NCI-H2171 treated with DMSO at 0.1 percent for 48 hours (cell line): ENCODE measurements at places on chromosomes 3 and 15.

DNA sequence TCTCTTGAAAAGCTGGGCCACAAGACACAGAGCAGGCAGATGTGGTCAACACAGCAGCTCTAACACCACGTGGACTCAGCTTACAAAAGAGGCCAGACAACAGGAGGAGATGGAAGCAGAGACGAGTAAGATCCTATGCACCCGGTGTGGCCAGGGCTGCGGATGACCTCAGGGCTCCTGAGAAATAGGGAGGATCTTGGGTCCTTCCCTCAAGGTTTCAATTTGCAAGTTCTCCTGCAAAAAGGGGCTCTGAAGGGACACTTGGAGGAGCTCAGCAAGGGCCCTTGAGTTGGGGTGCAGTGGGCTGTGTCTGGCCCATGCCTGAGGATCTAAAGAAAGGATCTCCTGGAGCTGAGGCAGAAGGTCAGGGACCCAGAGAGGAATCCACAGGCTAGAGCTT lies 249.5 kb upstream of the IGF1R start:
- DNase-seq = no peak

DNA sequence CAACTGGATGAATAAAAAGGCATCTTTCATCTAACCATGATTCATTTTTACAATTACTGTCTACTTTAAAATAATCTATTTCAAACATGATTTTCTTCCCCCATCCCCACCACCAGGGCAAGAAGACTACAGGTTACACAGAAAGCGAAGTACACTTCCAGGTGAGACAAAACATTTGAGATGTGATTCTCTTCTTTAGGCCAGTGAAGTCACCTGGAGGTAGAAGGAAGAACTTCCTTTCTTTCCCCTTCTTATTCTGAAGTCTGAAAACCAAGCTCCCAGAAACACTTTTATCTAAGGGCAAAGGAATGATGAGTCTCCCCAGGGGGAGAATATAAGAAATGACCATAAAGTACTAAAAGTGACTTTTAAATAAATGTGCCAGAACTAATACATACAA lies 36.7 kb downstream of the SHQ1 start:
- no peak for DNase-seq

- peak; percentile 54 for DNase-seq
Measured at GRCh38 chr3:189625572-189625971, 5.6 kb upstream of the TP63 start.

GRCh38 chr3:58251631-58252035 lies 14.0 kb downstream of the ABHD6 start:
- peak; percentile 20 for DNase-seq

DNA sequence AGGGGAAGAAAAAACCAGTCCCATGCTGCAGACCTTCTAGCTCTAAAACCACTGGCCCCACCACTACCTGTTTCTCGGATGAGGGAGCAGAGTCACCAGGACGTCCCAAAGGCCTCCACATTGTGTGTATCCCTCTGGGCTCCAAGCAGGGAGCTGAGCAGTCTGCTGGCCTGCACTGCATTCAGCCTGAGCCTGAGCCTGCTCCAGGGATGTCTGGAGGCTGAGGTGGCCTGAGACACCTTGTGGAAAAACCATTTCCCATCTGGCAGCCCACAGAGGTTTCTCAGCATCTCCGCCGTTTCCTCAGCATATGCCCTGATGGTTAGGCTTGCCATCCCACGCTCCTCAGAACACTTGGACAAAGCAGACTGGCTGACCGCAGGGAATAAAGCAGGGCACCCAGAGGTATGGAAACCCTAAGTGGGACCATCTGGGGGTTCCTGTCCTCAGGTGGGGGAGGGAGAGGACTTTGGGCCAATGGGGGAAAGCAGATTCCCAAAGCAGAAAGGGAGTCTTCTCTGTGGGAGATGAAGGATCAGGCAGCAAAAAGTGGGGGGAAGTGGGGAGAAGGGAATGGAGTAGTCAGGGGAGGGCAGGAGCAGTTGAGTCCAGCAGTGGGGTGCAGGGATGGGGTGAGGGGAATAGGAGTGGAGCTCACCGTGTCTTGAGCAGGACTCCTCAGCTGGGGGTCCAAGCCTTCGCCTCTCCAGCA lies at the start of gene CILP:
Gene CILP (minus strand): TSS at position 704 of the 712 bp plus-strand sequence. CDS start 1,718 bp downstream, outside the sequence.
- no peak for DNase-seq

DNA sequence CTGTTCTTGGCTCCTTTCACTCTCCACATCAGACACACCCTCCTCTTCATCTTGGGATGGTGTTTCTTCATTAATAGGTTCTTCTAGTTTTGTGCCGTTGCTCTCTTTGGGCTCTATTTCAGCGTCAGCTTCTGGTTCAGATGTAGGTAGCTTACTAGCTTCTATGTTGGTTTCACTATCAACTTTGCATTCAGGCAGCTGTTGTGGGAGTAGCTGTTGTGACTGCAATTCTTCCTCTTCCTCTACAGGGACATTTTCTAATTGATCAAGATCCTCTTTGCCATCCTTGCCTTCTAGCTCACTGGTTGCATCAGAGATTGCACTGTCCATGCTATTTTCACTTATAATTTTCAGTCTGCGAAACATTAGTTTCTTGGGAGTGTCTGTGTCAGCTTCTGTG lies 80.1 kb downstream of the SETD2 start:
- DNase-seq = no peak

DNA sequence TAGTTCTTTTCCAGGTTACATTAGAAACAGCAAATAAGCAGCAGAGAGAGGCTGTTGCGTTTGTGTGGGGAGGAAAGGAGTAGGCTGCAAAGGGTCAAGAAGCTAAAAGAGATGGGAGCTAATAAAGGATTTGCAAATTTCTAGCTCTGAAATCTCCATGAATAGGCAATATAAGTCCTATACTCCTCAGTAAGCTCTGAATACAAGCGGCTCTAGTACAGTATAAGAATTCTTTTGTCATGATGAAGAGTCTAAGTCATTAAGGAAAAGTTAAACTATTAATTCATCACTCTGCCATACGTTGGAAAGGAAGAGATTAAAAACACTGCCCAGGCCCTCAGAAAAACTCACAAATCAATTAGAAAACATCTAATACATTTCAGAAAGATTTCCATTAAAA lies 59.3 kb downstream of the CEP152 start:
- no peak for DNase-seq
